Motor neuron (in vitro differentiated cells): ENCODE measurements at places on chromosomes 11 and 22.

- ATAC-seq = no peak
Observed at GRCh38 chr11:40314327-40314726, 1145.1 kb downstream of the LRRC4C start.

DNA sequence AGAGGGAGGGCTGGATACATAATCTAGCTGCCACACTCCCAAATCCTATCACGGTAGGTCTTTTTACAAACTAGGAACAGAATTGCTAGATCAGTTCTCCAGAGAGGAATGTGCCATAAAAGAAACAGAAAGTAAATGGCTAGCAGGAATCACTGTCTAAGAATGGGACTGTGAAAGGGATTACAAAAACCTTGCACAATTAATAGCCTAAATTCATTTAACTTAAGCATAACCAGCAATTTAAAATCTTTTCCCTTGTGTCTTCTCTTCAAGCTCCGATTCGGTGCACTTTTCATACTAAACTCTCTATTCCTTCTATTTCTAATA lies 35.2 kb downstream of the APOL5 start:
- peak; percentile 19 for ATAC-seq

DNA sequence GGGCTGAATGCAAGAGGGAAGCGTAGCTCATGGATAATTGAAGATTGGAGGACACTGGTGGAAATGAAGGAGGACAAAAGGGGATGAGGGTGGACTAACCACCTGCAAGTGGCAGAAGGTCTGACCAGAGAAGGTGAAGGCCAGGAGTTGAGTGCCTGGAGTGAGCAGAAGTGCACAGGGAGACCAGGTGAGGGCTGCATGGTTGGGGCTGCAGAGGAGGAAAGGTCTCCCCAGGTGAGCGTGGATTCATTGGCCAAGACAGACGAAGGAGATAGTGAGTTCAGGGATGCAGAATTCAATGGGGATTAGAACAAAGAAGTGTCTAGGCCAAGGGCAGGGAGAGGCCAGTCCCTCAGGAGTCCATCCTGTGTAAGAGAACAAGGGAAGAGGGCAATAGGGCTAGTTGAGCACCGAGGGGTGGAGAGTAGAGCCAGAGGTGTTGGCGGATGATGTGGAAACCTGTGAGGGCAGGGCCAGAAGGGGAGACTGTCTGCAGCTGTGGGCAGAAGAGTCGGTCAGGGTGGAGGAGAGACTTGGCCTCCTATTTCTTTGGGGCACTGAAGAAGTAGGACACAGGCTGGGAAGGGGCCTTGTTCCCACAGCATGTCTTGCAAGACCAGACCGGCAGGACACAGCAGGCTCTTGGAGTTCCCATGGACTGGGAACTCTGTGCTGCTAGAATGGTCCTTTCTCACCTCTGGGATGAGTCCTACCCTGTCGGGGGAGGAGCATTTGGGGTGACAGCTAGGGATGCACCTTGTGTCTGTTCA lies 6.7 kb downstream of the TRIM29 start:
- no peak for ATAC-seq

DNA sequence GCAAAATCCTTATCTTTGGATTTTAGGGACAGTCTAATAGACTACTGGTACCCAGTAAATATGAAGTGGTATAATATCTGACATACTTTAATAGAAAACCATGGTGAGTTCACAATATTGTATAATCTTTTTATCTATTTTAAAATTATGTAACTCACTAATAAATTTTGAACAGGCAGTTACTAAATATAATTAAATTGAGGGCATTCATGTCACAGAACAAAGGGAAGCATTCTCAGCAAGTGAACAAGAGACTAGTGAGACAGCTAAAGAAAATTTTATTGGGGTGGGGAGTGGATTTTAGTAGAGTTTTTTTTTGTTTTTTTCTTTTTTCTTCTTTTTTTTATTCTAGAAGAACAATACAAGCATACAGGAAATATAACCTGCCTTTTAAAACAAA lies 55.0 kb downstream of the DNAJC24 start:
- no peak for ATAC-seq

GRCh38 chr11:96113193-96113681 lies 189.3 kb upstream of the MTMR2 start:
- ATAC-seq = peak; percentile 70

DNA sequence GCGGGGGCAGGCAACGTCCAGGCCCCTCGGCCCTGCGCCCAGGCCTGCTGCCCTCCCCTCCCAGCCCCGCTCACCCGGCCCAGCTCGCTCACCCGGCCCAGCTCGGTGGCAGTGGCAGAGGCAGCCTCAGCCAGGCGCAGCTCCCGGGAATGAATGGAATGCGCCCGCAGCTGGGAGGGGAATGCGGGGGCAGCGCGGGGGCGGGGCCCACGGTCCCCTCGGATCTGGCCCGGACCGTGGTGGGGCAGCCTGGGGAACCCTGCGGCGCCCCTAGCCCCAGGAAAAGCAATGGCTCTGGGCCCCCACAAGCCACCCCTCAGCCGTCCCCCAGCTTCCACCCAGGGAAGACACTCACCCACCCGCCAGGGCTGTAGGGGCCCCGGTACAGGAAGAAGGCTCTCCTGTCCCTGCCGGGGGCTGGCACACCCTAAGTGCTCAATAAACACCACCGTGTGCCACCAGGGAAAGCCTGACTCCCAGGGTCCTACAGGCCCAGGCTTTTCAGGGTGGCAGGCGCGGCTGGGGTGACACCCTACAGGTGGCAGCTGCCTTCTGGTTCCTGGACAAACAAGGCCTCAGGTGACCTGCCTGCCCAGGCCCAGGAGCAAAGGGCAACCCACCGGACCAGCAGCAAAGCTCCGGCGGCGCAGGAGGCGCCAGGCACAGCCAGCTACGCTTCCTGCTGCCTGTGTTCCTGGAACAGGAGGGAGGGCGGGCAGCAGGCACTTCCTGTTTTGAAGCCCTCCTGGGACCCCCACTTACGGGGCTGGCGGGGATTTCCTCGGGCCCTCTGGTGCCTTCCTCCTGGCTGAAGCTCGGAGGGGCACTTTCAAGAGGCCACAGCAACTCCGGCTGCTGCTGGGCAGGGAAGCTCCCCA lies 13.8 kb downstream of the PLXNB2 start:
- peak; percentile 50 for ATAC-seq

DNA sequence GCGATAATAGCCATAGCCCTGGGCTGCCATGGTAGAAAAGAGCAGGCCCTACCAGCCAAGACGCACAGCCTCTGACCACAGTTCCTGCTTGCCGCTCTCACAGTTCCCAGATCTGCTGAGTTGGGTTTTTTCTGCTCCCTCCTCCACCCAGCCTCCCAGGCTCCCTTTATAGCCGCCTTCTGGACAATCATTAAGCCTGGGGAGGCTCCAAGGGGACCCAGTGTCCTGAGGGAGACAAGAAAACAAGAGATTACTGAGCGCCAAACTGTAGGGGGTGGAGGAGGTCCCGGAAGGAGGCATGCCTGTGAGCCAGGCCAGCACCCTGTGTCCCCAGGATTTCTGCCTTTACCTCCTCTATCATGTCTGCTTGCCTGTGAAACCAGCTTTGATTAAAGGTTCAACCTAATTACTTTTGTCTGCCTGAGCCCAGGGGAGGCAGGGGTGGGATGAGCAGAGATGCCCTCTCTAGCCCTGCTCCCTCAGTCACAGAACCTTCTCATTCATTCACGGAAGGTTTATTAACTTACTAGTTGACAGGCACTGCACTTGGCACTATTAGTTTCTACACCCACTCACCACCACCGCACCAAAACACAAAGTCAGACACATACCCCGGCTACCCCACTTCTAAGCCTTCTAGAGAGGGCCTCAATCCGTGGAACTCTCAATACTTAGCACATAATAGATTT lies 1.2 kb downstream of the SLC37A4 start:
- ATAC-seq = no peak

GRCh38 chr11:117229411-117229810 lies 2.5 kb downstream of the PCSK7 start:
- ATAC-seq = no peak

- no peak for ATAC-seq
Observed at GRCh38 chr11:66922551-66922950, 35.6 kb downstream of the PC start.

DNA sequence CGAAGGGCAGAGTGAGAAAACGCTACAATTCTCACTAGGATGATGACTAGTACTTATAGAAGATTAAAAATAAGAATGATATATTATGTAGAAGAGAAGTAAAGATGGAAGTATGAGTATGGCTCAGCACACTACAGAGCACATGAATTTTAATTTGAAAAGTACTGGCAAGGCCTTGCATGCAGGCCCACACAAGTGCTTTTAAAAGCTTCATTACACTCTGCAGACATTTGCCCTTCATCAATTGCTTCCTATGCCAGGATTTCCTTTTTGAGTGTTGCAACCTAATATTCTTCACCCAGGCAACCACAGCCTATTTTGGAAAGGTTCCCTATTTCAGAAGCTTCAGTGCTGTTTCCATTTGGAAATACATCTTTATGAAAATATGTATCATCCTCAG lies 81.1 kb downstream of the LARGE2 start:
- peak; percentile 77 for ATAC-seq

GRCh38 chr11:78081583-78081982 lies 1.9 kb upstream of the NDUFC2 start:
- ATAC-seq = no peak

DNA sequence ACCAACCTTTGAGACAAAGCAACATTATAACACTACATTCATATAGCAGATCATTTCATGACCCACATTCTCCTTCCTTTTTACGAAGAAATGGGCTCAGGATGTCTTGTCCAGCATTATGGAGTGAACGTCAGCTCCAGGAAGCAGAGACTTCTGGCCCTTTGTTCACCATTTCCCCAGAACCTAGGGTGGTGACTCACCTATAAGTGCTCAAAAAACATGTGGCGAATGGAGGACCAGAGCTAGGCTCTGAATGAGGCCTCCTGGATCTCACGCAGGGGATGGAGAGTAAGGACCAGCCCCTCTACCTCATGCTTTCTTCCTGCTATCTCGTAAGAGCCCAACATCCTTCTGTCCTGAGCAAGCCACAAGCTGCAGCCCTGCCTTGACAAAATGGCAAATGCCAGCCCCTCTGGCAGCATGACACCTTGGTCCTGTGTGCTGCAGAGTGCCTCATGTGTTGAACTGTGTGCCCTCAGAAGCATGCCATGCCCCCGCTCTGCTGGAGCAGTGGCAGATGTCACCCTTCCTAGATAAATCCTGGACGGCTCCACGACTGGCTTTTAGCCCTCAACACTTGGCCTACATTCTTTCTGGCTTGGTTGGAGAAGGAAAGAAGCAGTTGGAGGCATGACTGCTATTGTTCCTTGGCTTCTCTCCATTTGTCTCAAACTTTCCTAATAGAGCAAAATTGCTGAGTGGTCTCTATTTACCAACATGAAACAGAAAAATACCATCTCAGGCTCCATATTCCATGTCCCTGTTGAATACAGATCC lies 6.5 kb upstream of the ST3GAL4 start:
- no peak for ATAC-seq

DNA sequence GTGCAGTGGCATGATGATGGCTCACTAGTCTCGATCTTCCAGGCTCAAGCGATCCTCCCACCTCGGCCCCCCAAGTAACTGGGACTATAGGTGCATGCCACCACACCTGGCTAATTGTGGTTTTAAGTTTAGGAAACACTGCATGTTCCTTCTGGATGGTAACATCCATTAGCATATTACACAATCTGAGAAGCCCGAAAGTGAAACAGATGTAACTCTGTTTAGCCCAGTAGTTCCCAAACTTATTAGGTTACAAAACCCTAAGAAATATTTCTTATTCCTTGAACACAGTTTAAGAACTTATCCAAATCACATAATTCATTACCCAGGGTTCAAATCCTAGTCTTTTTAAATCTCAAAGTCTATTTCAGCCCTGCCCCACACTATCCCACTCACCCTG lies 28.3 kb downstream of the POLDIP3 start:
- ATAC-seq = no peak

- no peak for ATAC-seq
Observed at GRCh38 chr11:9274499-9275258, 9.5 kb upstream of the DENND5A start.

GRCh38 chr22:42680648-42681047 lies 31.5 kb upstream of the CYB5R3 start:
- peak; percentile 93 for ATAC-seq

- ATAC-seq = no peak
Observed at GRCh38 chr11:7527029-7527428, 13.2 kb downstream of the PPFIBP2 start.

GRCh38 chr22:20636075-20636812 lies 128.8 kb downstream of the MED15 start:
- ATAC-seq = no peak

DNA sequence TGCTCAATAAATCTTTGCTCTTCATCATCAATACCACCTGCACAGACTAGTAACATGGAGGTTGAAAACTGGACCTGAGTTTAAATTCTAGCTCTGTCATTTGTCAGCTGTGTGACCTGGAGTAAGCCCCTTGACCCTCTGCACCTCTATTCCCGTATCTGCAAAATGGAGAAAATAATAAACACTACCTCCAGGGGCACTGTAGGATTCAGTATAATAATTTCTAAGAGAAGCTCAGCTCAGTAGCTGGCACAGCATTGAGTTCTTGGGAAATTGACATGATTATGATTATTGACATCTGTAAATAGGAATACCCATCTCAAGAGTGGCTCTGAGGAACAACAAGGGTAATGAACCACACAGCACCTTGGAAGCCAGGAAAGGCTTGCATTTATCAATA lies 78.4 kb downstream of the MN1 start:
- no peak for ATAC-seq

- no peak for ATAC-seq
Observed at GRCh38 chr11:13669544-13670488, 1.3 kb downstream of the FAR1 start.

GRCh38 chr11:123905826-123906225 lies 3.9 kb downstream of the OR8D4 start:
- ATAC-seq = no peak

- no peak for ATAC-seq
Observed at GRCh38 chr11:69297787-69298266, 3.9 kb downstream of the MYEOV start.

- no peak for ATAC-seq
Observed at GRCh38 chr11:99432677-99433076, 411.9 kb downstream of the CNTN5 start.

DNA sequence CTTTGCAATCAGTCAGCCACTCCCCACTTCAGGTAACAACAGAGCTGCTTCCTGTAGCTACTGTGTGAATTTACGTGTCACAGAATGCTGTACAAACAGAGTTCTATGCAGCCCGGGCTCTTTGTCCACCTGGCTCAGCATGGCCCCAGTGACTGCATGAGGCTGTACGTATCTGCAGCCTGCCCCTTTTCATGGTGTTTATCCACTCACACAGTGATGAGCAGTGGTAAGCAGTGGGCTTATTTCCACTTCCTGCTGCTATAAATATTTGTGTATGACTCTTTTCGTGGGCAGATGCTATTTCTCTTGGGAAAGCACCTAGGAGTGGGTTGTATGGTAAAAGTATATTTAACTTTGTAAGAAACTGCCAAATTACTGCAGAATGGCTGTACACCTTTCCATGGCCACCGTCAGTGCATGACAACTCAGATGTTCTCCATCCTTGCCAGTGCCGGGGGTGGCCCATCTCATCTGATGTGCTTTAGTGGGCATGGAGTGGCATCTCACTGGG lies 43.3 kb downstream of the MYEOV start:
- ATAC-seq = no peak

DNA sequence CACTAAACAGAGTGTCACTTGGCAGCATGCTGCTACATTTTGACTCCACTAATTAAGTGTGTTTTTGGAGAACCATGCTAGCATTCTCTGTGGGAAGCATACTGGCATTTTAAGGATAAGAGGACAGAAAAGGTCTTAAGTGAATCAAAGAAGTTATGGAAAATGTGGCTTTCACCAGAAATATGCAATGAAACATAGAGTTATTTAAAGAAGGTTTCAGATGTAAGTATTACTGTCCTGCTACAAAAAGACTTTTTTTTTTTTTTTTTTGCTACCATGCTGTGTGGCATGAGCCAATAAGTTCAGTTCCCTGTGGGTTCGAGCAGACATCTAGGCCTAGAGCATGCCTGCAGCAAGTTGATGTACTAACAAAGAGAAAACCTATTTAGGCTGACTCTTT lies 187.6 kb downstream of the MSANTD4 start:
- no peak for ATAC-seq
